ENCODE measurements at places on chromosomes 2 and 18. TPM values are rescaled to one million over a fixed set of nuclear protein-coding genes. Genes with fewer than 3 reads are reported as not detected.

DNA sequence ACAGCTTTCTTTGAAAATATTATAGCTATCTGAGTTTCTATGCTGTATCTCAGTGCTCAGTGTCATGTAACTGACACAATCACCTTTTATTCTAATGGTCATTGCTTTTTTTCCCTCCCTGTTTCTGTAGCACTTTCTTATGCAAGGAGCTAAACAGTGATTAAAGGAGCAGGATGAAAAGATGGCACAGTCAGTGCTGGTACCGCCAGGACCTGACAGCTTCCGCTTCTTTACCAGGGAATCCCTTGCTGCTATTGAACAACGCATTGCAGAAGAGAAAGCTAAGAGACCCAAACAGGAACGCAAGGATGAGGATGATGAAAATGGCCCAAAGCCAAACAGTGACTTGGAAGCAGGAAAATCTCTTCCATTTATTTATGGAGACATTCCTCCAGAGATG lies 56.4 kb downstream of the SCN2A start:
- no peaks in the 10 kb centered on the region for H3K27me3 ChIP-seq
- no peaks in the 10 kb centered on the region for H3K36me3 ChIP-seq
- H3K4me3 ChIP-seq = no peak overlapping the region

The ARHGEF33 gene
- 3.7 TPM for total RNA-seq

DNA sequence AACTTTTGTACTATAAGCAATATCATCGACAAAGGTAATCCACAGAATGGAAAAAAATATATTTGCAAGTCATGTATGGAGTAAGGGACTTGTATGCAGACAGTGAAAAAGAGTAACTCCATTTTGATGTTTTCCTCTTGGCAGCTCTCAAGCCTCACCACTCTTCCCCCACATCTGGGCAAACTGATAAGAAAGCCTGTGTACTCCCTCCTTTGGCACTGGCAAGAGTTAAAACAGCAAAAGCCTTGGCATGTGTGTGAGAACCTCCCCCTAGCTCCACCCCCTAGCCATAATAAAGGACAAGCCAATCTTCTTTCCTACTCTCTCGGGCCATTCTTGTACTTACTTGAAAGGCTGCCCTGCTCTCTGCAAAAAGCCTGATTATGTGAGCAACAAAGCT lies 335.2 kb downstream of the LRATD1 start:
- DNase-seq = no peak
- no peak overlapping the region for H3K27ac ChIP-seq
- no peaks in the 10 kb centered on the region for H3K27me3 ChIP-seq
- H3K4me1 ChIP-seq = no peaks in the 10 kb centered on the region

DNA sequence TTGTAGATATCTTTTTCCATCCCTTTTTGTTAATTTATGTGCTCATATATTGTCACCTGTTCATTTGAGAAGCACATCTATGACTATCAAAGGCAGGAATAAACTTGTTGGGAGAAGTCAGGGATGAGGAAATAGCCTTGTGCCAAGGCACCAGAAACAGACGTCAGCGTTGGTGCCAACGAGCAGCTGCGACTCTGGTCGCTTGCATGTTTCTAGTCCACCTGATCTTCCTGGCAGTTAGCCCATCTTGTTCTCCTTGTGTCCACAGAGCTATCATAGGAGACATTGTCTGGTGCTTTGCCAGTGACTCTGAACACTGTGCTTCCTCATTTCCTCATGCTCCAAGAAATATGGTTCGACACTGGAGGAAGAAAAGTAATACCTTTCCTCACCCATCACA lies 374.4 kb downstream of the PTPRM start:
- no peak overlapping the region for H3K27ac ChIP-seq
- H3K36me3 ChIP-seq = no peaks in the 10 kb centered on the region
- H3K4me3 ChIP-seq = no peak overlapping the region
- DNase-seq = no peak

- no peak overlapping the region for H3K27ac ChIP-seq
- DNase-seq = peak; percentile 84
- peak overlapping the region; percentile 32 for H3K4me3 ChIP-seq
- no peaks in the 10 kb centered on the region for H3K36me3 ChIP-seq
These were observed 776 bp downstream of the EMILIN2 start for GRCh38 chr18:2847317-2848246.

DNA sequence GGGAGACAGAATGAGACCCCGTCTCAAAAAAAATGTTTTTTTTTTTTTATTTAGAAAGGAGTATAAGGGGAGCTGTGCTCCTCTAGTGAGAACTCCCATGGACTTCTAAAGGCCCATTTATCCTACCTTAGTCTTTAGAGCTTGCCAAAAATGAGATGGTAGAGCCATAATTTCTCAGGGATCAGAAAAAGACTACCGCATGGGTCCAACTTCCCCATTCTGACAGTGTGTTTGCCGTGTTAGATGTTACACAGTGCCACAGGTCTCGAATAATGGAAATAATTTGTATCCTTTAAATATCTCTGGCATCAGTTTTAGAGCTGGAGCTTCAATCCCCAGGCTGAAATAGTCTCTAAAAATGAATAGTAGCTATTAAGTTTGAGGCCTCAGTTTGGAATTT lies 6.0 kb upstream of the SLC39A10 start:
- H3K27ac ChIP-seq = no peak overlapping the region
- H3K4me1 ChIP-seq = no peaks in the 10 kb centered on the region
- no peaks in the 10 kb centered on the region for H3K36me3 ChIP-seq
- H3K4me3 ChIP-seq = no peak overlapping the region
- DNase-seq = no peak

GRCh38 chr2:61016392-61017002 lies 1.0 kb upstream of the PEX13 start:
- no peaks in the 10 kb centered on the region for H3K27me3 ChIP-seq
- H3K4me3 ChIP-seq = peak overlapping the region; percentile 95
- H3K36me3 ChIP-seq = no peaks in the 10 kb centered on the region
- peak overlapping the region; percentile 30 for H3K27ac ChIP-seq
- no peaks in the 10 kb centered on the region for H3K4me1 ChIP-seq

The EFEMP1 gene
- total RNA-seq = 793 TPM

The ZSCAN30 gene
- 27.1 TPM for total RNA-seq

The TAF1B gene
- total RNA-seq = 21.9 TPM

GRCh38 chr2:172423160-172423559 lies 4.2 kb upstream of the ITGA6 start:
- no peak overlapping the region for H3K27ac ChIP-seq
- no peak overlapping the region for H3K4me3 ChIP-seq
- no peaks in the 10 kb centered on the region for H3K27me3 ChIP-seq

The KCNE4 gene
- total RNA-seq = 21.5 TPM

The FAM110C gene
- total RNA-seq = 3.3 TPM

DNA sequence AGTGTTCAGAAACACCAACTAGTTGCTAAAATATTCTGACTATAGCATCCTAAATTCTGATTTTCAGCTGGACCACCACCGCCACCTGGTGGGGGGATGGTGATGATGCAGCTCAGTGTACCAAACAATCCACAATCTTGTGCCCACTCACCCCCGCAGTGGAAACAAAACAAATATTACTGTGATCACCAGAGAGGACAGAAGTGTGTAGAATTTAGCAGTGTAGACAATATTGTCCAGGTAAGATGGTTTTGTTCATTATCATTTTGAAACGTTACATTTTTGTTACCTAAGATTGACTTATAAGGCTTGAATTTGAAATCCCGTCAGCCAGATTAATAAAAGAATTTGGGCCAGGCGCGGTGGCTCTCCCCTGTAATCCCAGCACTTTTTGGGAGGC lies 31.7 kb upstream of the UBXN4 start:
- peak; percentile 84 for DNase-seq
- no peaks in the 10 kb centered on the region for H3K4me1 ChIP-seq
- no peaks in the 10 kb centered on the region for H3K36me3 ChIP-seq
- no peak overlapping the region for H3K4me3 ChIP-seq
- no peaks in the 10 kb centered on the region for H3K27me3 ChIP-seq

DNA sequence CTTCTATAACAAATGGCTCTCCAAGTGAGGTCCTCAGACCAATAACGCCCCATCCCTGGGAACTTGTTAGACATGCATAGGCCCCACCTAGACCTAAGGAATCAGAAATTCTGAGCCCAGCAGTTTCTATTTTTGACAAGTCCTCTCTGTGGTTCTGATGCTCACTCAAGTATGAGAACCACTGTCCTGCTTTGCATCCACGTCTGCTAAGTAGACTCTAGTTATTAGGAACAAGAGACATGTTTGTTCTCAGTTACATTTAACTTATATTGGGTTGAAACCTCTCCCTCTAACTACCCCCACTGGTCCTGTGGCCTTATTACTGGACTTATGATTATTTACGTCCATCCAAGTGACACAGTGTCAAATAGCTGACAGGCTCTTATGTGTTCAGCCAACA lies 70.3 kb downstream of the TMEM17 start:
- no peaks in the 10 kb centered on the region for H3K4me1 ChIP-seq
- DNase-seq = no peak
- no peak overlapping the region for H3K4me3 ChIP-seq
- no peak overlapping the region for H3K27ac ChIP-seq

DNA sequence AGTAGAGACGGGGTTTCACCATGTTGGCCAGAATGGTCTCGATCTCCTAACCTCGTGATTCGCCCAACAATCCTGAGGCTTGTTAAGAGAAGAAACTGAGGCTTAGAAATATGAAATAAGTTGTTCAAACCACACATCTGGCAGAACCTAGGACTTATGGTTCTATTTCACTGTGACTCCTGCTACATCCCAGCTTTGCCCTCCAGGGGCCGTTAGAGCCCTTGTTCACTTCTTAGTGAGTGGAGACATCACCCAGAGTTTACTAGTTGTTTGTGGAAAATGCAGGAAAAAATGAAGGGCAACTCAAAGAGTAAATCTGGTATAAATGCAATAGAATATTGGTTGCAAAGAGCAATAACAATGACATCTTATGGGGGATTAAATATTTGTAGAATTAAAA lies 43.9 kb downstream of the MARCHF4 start:
- no peaks in the 10 kb centered on the region for H3K36me3 ChIP-seq
- DNase-seq = no peak
- H3K4me1 ChIP-seq = no peaks in the 10 kb centered on the region
- no peak overlapping the region for H3K4me3 ChIP-seq
- H3K27me3 ChIP-seq = no peaks in the 10 kb centered on the region
- no peak overlapping the region for H3K27ac ChIP-seq

DNA sequence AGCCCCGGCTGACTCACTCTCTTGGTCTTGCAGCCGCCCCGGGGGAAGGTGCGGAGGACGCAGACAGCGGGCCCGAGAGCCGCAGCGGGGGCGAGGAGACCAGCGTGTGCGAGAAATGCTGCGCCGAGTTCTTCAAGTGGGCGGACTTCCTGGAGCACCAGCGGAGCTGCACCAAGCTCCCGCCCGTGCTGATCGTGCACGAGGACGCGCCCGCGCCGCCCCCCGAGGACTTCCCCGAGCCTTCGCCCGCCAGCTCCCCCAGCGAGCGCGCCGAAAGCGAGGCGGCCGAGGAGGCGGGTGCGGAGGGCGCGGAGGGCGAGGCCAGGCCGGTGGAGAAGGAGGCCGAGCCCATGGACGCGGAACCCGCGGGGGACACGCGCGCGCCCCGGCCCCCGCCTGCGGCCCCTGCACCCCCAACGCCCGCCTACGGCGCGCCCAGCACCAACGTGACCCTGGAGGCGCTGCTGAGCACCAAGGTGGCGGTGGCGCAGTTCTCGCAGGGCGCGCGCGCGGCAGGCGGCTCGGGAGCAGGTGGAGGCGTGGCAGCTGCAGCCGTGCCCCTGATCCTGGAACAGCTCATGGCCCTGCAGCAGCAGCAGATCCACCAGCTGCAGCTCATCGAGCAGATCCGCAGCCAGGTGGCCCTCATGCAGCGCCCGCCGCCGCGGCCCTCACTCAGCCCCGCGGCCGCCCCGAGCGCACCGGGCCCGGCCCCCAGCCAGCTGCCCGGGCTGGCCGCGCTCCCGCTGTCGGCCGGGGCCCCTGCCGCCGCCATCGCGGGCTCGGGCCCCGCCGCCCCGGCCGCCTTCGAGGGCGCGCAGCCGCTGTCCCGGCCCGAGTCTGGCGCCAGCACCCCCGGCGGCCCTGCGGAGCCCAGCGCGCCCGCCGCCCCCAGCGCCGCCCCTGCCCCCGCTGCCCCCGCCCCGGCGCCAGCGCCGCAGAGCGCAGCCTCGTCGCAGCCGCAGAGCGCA lies 12.7 kb downstream of the SALL3 start:
- H3K4me1 ChIP-seq = no peaks in the 10 kb centered on the region
- H3K4me3 ChIP-seq = no peak overlapping the region
- H3K36me3 ChIP-seq = no peaks in the 10 kb centered on the region
- no peaks in the 10 kb centered on the region for H3K27me3 ChIP-seq
- no peak overlapping the region for H3K27ac ChIP-seq

DNA sequence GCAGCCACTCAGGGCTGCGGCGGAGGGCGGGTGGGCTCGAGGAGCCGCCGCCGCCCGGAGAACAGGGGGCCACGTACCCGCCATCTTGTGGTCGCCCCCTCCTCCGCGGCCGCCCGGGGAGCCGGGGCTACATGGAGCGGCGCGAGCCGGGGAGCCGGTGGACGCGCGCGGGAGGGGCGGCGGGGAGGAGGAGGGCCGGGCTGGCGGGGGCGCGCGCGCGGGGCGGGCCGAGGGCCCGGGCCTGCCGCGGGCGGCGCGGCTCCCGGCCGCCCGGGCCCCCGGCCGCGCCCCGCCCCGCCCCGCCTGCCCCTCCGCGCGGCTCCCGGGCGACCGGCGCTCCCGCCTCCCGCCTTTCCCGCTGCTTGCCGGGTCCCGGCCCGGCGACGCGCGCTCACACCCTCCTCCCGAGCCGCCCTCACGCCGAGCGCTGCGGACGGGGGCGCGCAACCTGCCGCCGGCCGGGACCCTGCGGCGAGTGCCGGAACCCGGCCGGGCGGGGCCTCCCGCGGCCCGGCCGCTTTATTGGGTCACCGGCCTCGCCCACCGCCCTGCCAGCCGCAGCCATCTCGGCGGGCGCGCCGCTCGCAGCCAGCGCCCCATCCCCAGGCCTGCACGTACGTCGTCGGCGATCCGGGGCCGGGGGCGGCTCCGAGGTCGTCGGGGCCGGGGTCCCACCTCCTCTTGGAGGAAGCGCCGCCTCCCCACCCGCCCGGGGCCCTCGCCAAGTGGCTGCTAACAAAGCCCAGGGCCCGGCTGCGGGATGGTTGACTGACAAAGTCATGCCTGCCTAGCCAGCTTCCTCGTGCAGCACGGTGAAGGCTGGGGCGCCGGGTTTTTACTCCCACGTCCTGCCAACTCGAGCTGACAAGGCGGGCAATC lies at the start of gene PPP4R1:
PPP4R1 (minus strand) TSS at position 159 of the 879 bp plus-strand sequence; CDS start at position 84, 75 bp downstream.
- no peaks in the 10 kb centered on the region for H3K36me3 ChIP-seq
- H3K4me1 ChIP-seq = peaks cover 2% of the 10 kb centered on the region
